ENCODE measurements at places on chromosomes 3 and 15. TPM values are rescaled to one million over a fixed set of nuclear protein-coding genes. Genes with fewer than 3 reads are reported as not detected.

GRCh38 chr15:39746176-39746575 is 36.5 kb downstream of the FSIP1 start:
- no peak for DNase-seq
- no peaks in the 10 kb centered on the region for H3K36me3 ChIP-seq
- no peaks in the 10 kb centered on the region for H3K27me3 ChIP-seq
- H3K4me1 ChIP-seq = no peaks in the 10 kb centered on the region
- no peak overlapping the region for H3K4me3 ChIP-seq
- no peak overlapping the region for H3K27ac ChIP-seq

DNA sequence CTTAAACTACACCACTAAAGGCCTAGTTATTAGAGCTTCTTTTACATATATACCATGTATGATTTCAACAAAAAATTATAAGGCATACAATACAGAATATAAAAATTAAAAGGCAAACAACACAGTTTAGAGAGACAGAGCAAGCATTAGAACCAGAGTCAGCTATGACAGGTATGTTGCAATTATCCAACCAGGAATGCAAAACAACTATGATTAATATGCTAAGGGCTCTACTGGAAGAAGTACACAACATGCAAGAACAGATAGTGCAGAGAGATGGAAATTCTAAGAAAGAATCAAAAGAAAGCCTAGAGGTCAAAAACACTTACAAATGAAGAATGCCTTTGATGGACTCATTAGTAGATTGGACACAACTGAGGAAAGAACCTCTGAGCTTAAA is 39.6 kb downstream of the CCDC54 start:
- H3K27me3 ChIP-seq = no peaks in the 10 kb centered on the region
- H3K36me3 ChIP-seq = no peaks in the 10 kb centered on the region
- no peak for DNase-seq
- H3K27ac ChIP-seq = no peak overlapping the region
- no peak overlapping the region for H3K4me3 ChIP-seq
- H3K4me1 ChIP-seq = no peaks in the 10 kb centered on the region

GRCh38 chr3:53819163-53819868 is 26.9 kb downstream of the CHDH start:
- no peak for DNase-seq
- no peaks in the 10 kb centered on the region for H3K27me3 ChIP-seq
- H3K4me1 ChIP-seq = no peaks in the 10 kb centered on the region
- no peak overlapping the region for H3K4me3 ChIP-seq
- peaks cover 22% of the 10 kb centered on the region for H3K36me3 ChIP-seq

DNA sequence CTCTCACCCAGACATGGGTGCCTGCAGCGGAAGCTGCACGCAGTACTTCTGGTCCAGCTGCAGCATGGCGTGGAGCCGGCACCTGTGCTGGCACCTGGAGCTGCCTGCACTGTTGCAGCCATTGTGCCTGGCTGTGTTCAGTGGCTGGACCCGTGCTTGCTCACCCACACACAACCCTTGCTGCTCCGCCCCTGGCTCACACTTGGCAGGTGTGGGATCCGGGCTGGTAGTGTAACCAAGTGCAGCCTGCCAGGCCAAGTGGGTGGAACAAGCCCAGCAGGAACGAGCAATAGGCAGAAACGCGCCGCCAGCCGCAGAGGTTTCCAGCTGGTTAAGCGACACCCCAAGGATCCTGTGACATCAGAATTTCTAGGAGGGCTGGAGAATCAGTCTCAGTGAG is 11.2 kb upstream of the SCAPER start:
- no peaks in the 10 kb centered on the region for H3K27me3 ChIP-seq
- H3K36me3 ChIP-seq = no peaks in the 10 kb centered on the region
- DNase-seq = no peak
- H3K27ac ChIP-seq = no peak overlapping the region
- H3K4me1 ChIP-seq = no peaks in the 10 kb centered on the region
- no peak overlapping the region for H3K4me3 ChIP-seq

DNA sequence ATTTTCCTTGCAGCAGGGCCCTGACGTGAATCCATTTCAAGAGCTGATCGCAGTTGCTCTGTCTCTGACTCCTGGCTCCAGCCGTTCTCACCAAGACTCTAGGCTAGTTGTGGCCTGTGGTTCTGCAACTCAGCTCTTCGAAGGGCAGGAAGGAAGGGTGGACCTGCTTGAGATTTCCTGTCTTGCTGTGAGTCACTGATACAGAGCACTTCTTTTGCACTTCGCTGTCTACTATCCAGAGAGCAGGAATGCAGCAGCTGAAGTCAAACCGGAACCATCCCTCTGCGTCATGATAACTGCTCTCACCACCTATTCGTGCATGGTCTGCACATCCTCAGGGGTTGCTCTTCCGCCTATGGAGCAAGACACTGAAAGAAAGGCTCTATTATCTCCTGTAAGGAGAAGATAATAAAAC is 59.7 kb downstream of the RAP2B start:
- no peaks in the 10 kb centered on the region for H3K27me3 ChIP-seq
- H3K4me3 ChIP-seq = no peak overlapping the region
- no peak overlapping the region for H3K27ac ChIP-seq
- no peaks in the 10 kb centered on the region for H3K4me1 ChIP-seq
- no peak for DNase-seq

DNA sequence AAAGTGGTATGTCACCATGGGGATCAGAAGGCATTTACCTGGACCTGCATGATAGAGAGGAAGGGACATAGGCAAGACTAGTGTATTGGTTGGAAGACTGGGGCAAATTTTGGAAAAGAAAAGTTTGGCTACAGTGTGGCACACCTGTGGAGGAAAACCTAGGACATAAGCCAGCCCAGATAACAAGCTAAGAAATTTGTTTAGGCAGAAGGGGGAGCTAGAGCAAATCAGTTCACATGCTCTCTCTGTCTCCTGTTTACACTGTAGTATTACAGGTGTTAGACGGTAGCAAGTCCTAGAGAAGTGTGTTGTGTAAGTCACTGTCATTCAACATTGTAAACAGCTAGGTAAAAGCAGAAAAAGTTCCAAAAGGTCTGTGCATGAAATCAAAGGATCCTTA is 11.9 kb upstream of the ALDH1A2 start:
- no peak overlapping the region for H3K4me3 ChIP-seq
- no peak overlapping the region for H3K27ac ChIP-seq
- no peaks in the 10 kb centered on the region for H3K27me3 ChIP-seq
- H3K36me3 ChIP-seq = no peaks in the 10 kb centered on the region
- DNase-seq = no peak

- no peak overlapping the region for H3K27ac ChIP-seq
Observed at GRCh38 chr3:61664105-61664482, 102.7 kb downstream of the PTPRG start.

The POPDC2 gene
- 3.2 TPM for total RNA-seq

The GJD2 gene
- total RNA-seq = not detected

The HYKK gene
- total RNA-seq = 5.8 TPM
